ENCODE measurements at places on chromosomes 3 and 15.
A peak's percentile ranks its signal among the peaks of the same experiment; 100 is the strongest.

DNA sequence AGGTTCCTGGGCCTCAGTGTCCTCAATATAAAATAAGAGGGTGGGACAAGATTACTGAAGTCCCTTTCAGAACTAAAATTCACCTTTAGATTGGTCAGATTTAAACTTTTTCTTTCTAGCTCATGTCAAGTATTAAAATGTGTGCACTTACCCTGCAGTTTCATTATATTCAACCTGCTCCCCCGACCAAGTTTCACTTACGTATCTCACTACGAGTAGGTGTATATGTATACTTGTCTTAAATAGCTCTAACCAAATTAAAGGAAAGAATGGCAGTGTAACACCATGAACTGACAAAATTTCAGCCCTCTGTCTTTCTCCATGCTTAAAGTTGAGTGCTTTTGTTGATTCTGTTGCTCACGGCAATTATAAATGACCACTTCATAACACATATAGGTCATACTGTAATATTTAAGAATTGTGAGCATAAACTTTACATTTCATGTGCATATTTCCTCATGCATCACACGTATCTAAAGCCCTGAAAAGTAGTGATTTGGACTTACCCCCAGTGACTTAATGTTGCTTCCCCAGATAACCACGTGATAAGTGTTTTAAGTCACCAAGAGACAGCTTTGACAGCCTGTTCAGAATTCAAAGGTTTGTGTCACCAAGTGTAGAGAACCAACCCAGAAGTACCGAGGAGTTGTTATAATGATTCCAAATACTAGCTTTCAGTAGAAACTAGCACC, 70.0 kb downstream of the PGPEP1L start:
- DNase-seq = no peak

DNA sequence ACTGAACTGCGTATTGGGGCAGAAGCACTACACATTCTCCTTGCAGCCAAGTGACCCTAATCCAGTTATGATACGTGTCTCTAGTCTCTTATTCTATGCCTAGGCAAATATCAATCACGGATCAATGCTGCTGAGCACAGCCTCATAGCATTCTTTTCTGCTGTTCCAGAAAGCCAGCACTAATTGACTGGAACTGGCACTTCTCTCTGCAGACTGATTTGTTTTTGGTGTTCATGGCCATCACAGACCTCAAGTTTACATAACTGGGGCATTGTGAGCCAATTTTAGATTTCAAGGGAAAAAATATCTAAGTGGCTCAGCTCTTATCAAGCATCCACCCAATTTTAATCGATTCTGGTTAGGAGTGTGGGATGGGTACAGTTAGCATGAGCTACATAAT, 37.9 kb downstream of the GLDN start:
- no peak for DNase-seq

DNA sequence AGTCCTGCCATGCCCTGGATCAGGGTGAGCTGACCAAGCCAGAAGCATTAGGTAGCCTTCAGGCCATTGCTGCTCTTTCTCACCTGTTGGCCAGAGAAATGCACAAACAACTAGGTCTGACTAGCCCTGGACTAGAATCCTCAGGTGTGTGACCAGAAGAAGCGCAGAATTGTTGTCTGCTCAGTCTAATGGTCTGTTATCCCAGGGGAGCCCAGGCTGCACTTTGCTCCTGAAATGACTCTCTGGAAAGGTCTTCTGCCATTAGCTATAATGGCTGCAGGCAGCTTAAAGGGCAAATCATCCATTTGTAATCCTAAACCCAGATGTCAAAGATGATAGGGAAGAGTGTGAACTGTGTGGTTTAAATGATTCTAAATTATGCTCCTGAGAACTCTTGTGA, 246.1 kb downstream of the NFKBIZ start:
- no peak for DNase-seq

- peak; percentile 28 for DNase-seq
Observed at GRCh38 chr3:171648069-171648468, 162.2 kb downstream of the PLD1 start.

- no peak for DNase-seq
Observed at GRCh38 chr3:190345027-190345821, 23.0 kb upstream of the CLDN1 start.

GRCh38 chr3:18114894-18115293, 310.2 kb downstream of the SATB1 start:
- no peak for DNase-seq

- DNase-seq = no peak
Observed at GRCh38 chr15:70127770-70128413, 30.2 kb upstream of the TLE3 start.

DNA sequence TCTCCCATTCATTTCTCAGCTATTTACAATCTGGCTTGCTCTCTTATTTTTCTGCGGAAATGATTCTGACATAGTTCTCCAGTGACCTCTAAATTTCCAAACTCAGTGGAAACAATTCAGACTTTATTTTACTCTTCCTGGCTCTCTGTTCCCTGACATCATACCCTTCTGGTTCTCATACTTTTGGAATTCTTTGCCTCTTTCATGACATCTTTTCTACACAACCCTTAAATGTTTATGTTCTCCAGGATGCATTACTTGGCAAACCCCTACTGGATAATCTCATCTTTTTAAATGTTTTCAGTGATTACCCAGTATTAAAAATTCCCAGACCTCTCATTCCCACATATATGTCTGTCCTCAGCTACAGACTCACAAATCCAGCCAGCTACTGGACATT, 23.9 kb upstream of the PLSCR4 start:
- DNase-seq = no peak

DNA sequence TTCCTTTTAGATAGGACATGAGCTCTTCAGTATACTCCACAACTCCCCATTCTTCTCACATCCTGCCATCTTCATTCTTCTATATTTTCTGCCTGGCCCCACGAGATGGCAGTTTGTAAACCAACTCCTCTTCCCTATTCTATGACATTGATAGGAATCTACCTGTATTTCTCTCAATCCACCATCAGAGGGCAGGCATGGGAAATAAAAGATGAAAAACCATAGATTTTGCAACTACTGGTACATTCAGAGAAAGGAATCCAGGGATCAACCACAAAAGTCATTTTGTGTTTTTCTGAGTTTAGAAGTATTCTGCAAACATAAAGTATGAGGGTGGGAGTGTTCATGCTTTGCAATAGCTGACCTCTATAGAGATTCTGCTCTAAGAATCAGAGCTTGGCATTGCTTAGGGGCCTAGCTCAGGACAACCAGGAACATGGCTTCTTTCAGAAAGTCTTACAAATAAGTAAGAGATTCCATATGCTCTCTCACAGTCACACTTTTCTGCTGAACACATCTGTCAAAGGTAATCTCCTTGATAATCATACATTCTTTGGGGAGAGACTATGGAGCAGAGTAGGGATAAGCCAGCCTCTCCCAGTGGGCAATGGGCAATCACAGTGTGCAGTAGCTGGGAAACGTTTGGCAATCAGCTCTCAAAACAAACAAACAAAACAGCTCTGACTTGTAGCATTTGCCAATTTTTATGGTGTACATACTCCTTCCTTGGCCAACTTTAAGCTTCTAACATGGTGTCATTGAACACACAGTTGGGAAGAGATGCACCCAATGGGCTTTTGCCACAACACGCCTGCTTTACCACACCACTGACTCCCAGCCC, 43.1 kb upstream of the SLC25A36 start:
- DNase-seq = peak; percentile 77

DNA sequence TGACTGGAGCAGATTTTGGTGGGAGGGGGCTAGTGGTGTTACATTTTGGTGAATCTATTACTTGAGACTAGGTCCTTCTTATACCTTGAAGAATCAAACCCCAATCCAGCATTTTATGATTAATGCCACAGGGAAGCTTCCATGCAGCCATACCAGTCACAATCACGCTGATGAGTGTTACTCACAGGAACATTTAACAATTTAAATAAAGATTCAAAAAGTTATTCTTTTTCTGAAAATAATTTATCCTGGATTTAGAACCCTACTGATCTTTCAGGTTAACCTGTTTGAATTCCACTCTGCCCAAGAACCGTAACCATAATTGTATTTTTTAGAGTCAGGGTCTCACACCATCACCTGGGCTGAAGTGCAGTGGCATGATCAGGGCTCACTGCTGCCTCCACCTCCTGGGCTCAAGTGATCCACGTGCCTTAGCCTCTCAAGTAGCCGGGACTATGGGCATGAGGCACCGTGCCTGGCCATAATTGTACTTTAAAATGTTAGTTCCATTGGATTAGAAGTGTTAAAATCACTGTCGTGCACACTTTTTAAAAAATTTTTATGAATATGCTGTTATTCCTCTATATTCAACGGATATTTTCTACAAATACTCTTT, 929 bp upstream of the MTMR10 start:
- DNase-seq = peak; percentile 16

DNA sequence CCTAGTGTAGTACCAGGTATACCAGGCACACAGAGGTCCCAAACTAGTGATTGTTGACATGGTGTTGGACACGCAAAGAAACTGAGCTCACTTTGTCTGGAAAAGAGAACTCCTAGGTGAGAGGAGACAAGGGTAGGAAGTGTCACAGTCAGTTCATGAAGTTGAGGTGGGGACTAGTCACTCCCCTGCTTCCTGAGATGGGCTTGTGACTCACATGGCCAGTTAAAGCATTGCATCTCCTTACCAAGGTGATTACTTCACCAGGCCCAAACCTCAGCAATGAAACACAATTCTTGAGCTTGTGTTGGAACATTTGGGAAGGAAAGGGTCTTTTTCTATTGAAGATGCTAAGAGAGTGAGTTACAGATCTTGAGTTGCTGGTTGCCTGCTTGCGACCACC, 49.2 kb upstream of the RAD18 start:
- DNase-seq = no peak

- no peak for DNase-seq
Observed at GRCh38 chr3:119293105-119293870, 895 bp upstream of the ARHGAP31 start.

DNA sequence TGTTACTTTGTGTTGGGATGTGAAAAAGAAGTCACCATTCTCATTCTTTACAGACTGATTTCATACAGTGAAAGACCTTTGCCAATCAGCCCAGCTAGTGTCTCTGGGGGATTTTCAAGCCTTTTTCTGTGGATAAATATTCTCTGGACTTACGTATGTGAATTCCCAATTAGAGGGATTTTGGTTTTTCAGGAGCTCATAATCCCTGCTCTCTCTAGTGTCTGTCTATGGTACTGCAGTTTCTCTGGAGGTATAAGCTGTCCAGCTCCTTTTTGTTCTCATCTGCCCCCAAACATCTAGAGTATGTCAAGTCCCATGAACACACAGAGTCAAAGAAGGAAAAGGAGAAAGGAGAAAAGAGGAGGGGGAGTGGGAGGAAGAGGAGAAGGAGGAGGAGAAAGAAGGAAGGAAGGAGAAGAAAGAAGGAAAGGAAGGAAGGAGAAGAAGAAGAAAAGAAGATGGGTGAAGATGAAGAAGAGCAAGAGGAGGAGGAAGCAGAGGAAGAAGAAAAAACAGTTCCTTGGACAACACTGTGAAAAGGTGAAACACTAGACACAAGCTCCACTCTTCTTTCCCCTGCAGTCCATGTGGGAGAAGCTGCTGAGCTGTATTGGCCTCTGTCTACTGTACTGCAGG, 218.6 kb downstream of the GREM1 start:
- DNase-seq = peak; percentile 46

DNA sequence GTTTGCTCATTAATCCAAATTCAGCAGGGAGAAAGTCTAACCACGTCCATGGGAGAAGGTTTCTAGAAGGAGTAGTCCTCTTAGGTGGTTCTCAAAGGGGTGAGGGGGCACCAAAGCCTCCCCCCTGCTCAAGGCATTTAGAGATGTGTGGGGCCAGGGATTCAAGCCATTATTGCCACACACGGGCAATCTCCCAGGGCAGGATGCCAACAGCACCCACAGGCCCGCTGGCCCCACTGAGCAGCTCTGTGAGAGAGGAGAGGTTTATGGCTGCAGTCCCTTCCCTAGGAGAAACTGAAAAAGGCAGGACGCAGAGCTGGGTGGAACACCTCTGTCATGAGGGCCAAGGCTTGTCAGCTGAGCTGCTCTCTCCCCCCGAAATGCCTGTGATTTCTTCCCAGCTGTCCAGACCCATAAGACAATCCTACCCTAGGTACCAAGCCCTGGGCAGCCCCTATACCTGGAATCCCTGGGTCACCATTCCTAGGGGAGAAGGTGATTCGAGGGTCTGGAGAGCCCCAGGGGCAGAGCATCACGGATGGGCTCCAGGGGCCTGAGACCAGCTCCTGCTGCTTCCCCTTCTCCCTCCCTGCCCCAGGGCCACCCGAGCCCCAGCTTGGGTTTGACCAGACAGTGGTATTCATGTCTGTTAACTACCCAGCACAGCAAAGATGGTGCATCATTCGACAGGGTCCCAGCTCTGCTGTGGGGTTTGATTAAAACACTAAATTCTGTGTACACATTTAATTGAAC, 39.0 kb downstream of the WHAMM start:
- no peak for DNase-seq

GRCh38 chr3:156826144-156826895, at the start of gene LEKR1:
Gene LEKR1, plus strand, starts transcription at chr3:156826353. Its CDS starts 2,977 bp downstream, at chr3:156829330.
- peak; percentile 72 for DNase-seq

- DNase-seq = peak; percentile 66
Observed at GRCh38 chr3:11641683-11642430, 1.9 kb downstream of the VGLL4 start.

DNA sequence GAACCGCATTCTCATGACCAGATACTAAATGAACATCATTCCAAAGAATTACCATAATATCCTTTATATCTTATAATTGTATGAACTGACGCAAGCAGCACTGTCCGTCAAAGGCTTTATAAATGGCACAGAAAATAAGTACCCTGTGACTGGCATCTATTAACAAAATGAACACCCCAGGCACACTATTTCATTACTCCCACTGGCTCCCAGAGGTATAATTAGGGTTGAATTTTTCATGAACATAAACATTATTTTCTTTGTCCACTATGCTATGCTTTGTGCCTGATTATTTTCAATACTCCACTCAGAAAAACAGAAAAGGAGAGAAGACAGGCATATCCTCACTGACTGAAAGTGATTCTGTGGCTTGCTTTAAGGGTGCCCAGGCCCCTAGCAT, 71.1 kb downstream of the LYZL4 start:
- no peak for DNase-seq

- no peak for DNase-seq
Observed at GRCh38 chr15:70494852-70495571, 268.3 kb downstream of the UACA start.

GRCh38 chr3:45792036-45792435, 4.3 kb downstream of the SLC6A20 start:
- DNase-seq = no peak

GRCh38 chr15:83612898-83613635, 40.9 kb upstream of the ADAMTSL3 start:
- peak; percentile 8 for DNase-seq

DNA sequence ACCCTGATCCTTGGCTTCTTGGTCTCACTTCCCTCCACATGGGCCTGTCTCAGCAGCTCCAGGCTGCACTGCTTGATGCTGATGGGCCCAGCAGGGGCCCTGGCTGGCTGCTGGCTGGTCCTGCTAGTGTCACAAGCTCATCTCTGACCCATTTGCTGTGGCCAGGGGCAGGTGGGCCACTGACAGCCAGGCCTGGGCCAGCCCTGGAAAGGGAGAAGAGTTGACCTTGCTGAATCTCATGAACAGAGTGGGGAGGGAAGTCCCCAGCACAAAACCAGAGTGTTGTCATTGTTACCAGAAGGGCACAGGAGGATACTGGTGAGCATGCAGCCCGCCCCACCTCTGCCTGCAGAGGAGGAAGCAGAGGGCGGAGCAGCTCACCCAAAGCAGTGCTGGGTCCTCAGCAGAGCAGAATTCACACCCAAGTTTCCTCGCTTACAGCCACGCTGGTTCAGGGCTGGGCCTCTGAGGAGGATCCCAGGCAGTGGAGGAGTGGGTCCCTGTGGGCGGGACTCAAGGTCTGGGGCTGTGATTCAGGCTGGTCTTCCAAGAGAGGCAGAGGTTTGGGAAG, 7.6 kb upstream of the KLF15 start:
- no peak for DNase-seq

Data from pons (tissue), 1 donor.